Caco-2 (cell line): ENCODE measurements at places on chromosomes 2 and 18.

DNA sequence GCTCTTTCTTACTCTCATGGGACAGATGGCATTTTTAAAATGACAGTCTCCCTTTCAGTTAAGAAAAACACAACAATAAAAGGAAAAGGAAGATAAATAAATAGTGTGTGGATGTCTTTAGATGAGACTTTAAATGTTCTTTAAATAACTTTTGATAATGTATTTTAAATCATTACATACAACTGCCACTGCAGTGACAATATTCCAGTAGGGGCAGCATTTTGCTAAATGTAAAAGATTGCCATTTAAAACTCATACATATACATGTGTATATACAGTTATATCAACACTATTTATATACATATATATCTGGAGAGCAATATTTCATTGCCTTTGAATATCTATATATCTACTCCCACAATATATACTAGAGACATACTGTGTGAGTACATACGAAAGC lies 90.7 kb downstream of the INO80D start:
- no peaks in the 10 kb centered on the region; the same call in 1 of the 2 replicates for H3K36me3 ChIP-seq
- no peak for DNase-seq
- no peaks in the 10 kb centered on the region; the same call in 1 of the 2 replicates for H3K4me1 ChIP-seq
- H3K4me3 ChIP-seq: no peak overlapping the region

- H3K4me1 ChIP-seq: no peaks in the 10 kb centered on the region
- no peak overlapping the region for H3K4me3 ChIP-seq
- no peaks in the 10 kb centered on the region; the same call in 1 of the 2 replicates for H3K27me3 ChIP-seq
- H3K36me3 ChIP-seq: no peaks in the 10 kb centered on the region
- no peak overlapping the region for H3K27ac ChIP-seq
These were observed 81.6 kb upstream of the CYRIA start for GRCh38 chr2:16747257-16747656.

DNA sequence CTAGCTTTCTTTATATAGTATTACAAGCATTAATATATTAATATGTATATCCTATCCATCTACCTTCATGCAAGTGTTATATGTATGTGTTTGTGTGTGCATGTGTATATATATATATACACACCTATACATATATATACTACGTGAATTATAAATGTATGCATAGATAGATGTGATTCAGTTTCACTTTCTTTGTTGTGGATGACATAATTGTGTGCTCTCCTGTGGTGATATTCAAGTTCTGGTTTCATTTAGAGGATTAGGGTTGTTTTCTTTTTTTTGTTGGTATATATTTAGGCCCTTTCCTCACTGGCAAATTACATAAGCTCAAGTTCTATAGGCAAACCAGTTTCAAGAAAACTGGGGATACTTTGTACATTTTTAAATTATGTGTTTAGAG lies 225.7 kb upstream of the FANCL start:
- no peak for DNase-seq
- no peak overlapping the region for H3K4me3 ChIP-seq
- no peaks in the 10 kb centered on the region for H3K36me3 ChIP-seq
- H3K27ac ChIP-seq: no peak overlapping the region

- H3K4me1 ChIP-seq: peaks cover 18% of the 10 kb centered on the region
- H3K36me3 ChIP-seq: no peaks in the 10 kb centered on the region
- H3K27ac ChIP-seq: no peak overlapping the region
- no peak overlapping the region for H3K4me3 ChIP-seq
These were observed 5.2 kb downstream of the KLHL29 start for GRCh38 chr2:23390152-23390551.

DNA sequence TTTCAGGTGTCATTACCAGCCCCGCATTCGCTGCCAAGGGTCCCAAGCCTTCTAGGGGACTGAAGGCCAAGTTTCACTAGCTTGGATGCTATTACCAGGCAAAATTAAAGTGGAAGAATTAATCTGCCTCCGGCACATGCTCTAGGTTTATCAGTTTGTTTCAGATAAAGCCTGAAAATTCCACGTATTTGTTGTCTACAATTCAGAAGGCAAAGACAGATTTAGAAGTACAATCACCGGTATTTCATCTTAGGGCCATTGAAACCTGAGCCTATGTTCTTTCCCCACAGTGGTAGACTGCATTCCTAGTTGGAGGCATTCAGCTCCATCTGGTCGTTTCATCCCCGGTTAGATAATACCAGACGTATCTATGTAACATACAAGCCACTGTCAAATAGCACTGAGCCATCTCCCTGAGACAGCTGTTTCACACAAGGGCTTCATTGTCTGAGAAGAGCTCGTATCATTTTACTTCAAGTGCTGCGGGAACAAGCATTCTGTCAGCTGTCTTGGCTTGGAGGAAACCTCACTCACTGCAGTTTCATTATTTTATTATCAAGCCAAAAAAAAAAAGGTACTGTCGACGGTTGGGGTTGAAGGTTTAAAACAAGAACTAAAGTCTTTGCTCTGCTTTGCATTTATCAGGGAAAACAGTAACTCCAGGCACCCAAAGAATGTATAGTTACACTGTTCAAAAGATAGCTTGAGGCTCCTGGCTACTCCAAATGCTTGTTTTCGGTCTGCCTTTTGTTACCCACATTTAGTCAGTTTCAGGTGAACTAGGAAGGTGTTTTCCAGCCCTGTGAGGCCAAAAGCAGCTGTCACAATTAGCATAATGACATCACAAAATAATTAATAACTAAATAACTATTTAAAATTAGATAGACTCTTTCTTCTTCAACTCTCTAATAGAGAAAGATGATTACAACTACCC lies 76.7 kb downstream of the TGIF1 start:
- H3K36me3 ChIP-seq: no peaks in the 10 kb centered on the region
- peak; percentile 59 for DNase-seq
- no peaks in the 10 kb centered on the region for H3K27me3 ChIP-seq
- H3K4me3 ChIP-seq: no peak overlapping the region
- H3K27ac ChIP-seq: peak overlapping the region; percentile 50
- peaks cover 11% of the 10 kb centered on the region for H3K4me1 ChIP-seq

DNA sequence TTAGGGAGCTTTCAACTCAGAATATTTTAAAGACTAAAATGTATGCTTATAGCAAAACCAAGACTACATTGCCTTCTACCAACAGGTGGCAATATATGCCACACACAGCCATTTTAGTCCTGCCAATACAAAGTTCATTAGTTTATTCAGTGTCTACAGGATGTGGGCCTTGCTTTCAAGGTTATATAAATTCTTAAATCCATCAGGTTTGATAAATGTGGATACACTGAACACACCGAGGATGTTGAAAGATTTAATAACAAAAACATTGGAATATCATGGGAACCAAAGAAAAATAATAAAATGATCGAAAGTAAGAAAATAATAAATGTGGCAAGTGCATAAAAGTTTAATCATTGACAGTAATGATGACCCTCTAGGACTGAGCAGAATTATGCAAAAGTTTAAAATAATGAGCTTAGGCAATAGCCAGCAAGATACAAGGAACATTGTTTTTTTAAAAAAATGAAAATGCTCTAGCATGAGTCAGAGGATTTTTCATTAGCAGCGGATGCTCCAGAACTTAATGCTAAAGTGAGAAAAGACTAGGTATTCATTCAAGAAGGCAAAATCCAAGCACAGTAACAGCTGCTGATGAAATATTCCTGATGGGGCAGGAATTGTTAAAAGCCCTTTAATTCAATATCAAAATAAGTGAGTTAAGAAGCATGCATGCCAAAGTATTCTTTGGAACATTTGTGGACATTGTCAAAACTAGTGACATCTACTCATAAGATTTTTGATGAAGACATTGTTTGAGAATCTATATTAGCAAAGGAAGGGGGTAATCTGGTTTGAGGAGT lies 14.2 kb downstream of the SCN9A start:
- H3K4me1 ChIP-seq: peaks cover 7% of the 10 kb centered on the region; the same call in 1 of the 2 replicates
- no peaks in the 10 kb centered on the region for H3K36me3 ChIP-seq
- H3K4me3 ChIP-seq: no peak overlapping the region
- no peak for DNase-seq
- no peaks in the 10 kb centered on the region for H3K27me3 ChIP-seq
